Testis (tissue), 5 donors: ENCODE measurements at places on chromosomes 5 and 9.

GRCh38 chr5:19301271-19301670, 686.7 kb downstream of the CDH18 start:
- H3K4me1 ChIP-seq: no peaks in the 10 kb centered on the region
- H3K27ac ChIP-seq: no peak overlapping the region
- H3K4me3 ChIP-seq: no peak overlapping the region
- no peaks in the 10 kb centered on the region for H3K27me3 ChIP-seq
- no peak for DNase-seq
- no peaks in the 10 kb centered on the region for H3K36me3 ChIP-seq

DNA sequence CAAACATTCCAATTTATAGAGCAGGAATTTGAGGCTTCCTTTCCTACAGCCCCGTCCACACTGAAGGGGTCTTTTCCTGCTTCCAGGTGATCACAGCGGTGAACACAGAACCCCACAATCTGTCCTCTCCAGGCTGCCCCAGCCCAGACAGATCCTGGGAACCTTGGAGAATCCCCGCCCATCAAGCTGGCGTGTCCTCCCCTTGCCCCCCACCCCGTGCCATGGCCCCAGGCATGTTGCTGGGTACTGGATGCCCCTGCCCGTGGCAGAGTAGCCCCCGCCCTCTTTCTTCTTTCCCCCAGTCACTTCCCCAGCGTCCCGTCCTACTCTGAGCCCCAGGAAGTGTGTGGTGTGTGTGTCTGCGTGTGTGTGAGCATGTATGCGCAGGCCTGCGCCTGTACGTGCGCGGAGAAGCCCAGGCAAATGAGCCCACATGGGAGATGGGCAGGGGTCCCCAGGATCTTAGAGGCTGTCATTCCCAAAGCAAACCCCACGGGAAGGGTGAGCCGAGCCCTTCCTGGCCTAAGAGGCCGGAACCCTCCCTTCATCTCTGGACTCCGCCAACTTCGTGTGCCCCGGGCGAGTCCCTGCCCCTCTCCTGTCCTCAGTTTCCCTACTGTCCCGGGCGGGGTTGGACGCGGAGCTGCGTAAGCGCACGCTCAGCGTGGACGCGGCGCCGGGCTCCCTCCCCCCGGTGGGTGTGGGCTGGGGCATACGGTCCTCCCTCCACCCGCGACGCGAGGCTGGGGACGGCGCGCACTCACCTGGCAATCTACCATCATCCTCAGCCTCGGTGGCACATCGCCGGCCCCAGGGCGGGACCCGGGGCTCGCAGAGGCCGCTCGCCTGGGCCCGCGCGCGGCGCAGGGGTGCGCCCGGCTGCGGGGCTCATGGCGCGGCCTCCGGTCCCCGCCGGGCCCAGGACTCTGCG, 15.2 kb downstream of the GBGT1 start:
- peak overlapping the region; percentile 63 for H3K4me3 ChIP-seq
- peak overlapping the region; percentile 84 for H3K27ac ChIP-seq
- peaks cover 27% of the 10 kb centered on the region for H3K4me1 ChIP-seq
- H3K27me3 ChIP-seq: no peaks in the 10 kb centered on the region
- no peaks in the 10 kb centered on the region for H3K36me3 ChIP-seq

- no peak overlapping the region for H3K27ac ChIP-seq
- DNase-seq: no peak
- H3K4me1 ChIP-seq: no peaks in the 10 kb centered on the region
- no peak overlapping the region for H3K4me3 ChIP-seq
- H3K36me3 ChIP-seq: no peaks in the 10 kb centered on the region
- H3K27me3 ChIP-seq: no peaks in the 10 kb centered on the region
These were observed 253.4 kb downstream of the NR2F1-AS1 start for GRCh38 chr5:93327605-93328004.

- H3K27me3 ChIP-seq: no peaks in the 10 kb centered on the region
- H3K36me3 ChIP-seq: no peaks in the 10 kb centered on the region
- H3K27ac ChIP-seq: no peak overlapping the region
- H3K4me1 ChIP-seq: peaks cover 3% of the 10 kb centered on the region
- DNase-seq: no peak
These were observed 448.1 kb downstream of the NFIB start for GRCh38 chr9:13865869-13866268.

DNA sequence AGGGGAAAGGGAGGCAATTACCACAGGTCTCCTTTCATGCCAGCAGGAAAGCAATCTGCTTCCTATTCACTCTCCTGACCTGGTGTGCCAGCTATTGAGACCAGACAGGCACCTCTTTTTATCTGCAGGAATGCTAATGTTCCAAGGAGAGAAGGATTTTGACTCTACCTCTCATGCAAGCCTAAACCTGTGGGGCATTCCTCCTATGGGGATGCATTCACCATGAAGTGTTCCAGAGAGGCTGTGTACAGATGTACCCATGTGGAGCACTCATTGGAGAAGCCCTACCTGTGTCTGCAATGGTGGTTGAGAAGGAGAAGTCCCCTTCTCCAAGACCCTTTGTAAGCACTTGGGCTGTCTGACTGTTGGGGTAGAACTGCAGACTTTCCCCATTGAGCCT, 45.4 kb upstream of the EDIL3 start:
- H3K36me3 ChIP-seq: no peaks in the 10 kb centered on the region
- no peaks in the 10 kb centered on the region for H3K27me3 ChIP-seq
- H3K4me1 ChIP-seq: no peaks in the 10 kb centered on the region
- H3K27ac ChIP-seq: no peak overlapping the region

GRCh38 chr9:90088856-90089255, 484.0 kb downstream of the GADD45G start:
- no peaks in the 10 kb centered on the region for H3K4me1 ChIP-seq
- H3K4me3 ChIP-seq: no peak overlapping the region
- H3K27me3 ChIP-seq: no peaks in the 10 kb centered on the region
- H3K36me3 ChIP-seq: no peaks in the 10 kb centered on the region
- H3K27ac ChIP-seq: no peak overlapping the region

- no peak for DNase-seq
- H3K27me3 ChIP-seq: no peaks in the 10 kb centered on the region
- H3K36me3 ChIP-seq: no peaks in the 10 kb centered on the region
- peaks cover 9% of the 10 kb centered on the region for H3K4me1 ChIP-seq
These were observed 51.0 kb downstream of the ADAMTS2 start for GRCh38 chr5:179294131-179294780.

GRCh38 chr5:2746561-2747032, 4.9 kb downstream of the IRX2 start:
- H3K4me3 ChIP-seq: no peak overlapping the region
- no peaks in the 10 kb centered on the region for H3K27me3 ChIP-seq
- no peaks in the 10 kb centered on the region for H3K4me1 ChIP-seq
- DNase-seq: no peak
- no peaks in the 10 kb centered on the region for H3K36me3 ChIP-seq

DNA sequence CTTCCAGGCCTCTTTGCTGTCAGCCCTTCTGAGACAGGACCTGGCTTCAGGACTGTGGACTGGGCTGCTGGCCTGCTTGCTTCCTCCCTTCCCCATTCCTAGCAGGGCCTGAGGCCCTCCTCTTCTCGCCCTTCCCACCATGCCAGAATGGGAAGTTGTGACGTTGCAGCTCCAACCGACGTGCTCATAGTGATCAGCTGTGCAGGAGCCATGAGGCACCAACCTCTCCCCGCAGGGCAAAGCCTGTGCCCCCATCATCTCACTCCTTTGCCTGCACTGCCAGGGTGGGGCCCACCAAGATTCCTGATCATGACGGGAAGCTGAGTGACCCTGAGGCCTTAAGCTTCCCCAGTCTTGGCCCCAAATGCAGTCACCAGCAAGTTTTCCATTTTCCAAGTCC, 45.1 kb upstream of the GARNL3 start:
- no peaks in the 10 kb centered on the region for H3K27me3 ChIP-seq
- DNase-seq: no peak
- H3K4me1 ChIP-seq: peaks cover 9% of the 10 kb centered on the region
- no peaks in the 10 kb centered on the region for H3K36me3 ChIP-seq

DNA sequence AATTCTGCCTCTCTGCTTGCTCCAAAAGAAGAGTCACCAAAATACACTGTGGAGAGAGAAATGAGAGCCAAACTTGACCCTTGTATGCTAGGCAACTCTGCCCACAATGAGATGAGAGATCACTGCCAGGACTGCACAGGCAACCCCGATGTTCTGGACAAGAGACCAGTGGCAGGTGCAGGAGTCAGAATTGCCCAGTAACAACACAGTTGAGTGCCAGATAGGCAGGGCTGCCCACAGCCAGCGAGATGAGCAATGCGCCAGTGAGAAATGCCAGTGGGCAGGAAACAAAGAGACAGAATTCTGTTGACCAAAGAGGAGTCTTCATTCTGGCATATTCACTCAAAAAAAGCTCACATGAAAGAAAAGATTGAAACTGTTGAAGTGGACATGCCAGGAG, 570.7 kb downstream of the CAAP1 start:
- no peak overlapping the region for H3K27ac ChIP-seq
- H3K4me1 ChIP-seq: no peaks in the 10 kb centered on the region
- DNase-seq: no peak
- no peaks in the 10 kb centered on the region for H3K36me3 ChIP-seq

GRCh38 chr9:77798140-77798539, 150.0 kb upstream of the GNA14 start:
- H3K27me3 ChIP-seq: no peaks in the 10 kb centered on the region
- H3K36me3 ChIP-seq: no peaks in the 10 kb centered on the region
- H3K27ac ChIP-seq: no peak overlapping the region
- peaks cover 9% of the 10 kb centered on the region for H3K4me1 ChIP-seq
- H3K4me3 ChIP-seq: no peak overlapping the region

GRCh38 chr5:142758062-142758795, 11.9 kb upstream of the ARHGAP26 start:
- no peak overlapping the region for H3K4me3 ChIP-seq
- no peak for DNase-seq
- no peaks in the 10 kb centered on the region for H3K27me3 ChIP-seq
- peaks cover 7% of the 10 kb centered on the region for H3K4me1 ChIP-seq
- H3K27ac ChIP-seq: no peak overlapping the region

DNA sequence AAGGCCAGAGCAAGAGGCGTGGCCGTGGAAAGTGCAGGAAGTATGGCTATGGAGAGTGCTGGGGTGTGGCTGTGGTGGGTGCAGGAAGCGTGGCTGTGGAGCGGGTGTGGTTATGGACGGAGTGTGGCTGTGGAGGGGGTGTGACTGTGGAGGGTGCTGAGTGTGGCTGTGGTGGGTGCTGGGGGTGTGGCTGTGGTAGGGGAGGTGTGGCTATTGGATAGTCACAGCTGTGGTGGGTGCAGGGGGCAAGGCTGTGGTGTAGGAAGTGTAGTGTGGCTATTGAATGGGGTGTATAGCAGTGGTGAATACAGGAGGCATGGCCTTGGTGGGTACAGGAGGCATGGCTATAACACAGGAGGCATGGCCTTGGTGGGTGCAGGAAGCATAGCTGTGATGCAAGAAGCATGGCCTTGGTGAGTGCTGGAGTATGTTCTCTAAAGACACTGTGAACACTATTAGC, 40.8 kb upstream of the SPATA31C2 start:
- H3K4me1 ChIP-seq: peaks cover 9% of the 10 kb centered on the region
- no peak overlapping the region for H3K27ac ChIP-seq
- H3K36me3 ChIP-seq: no peaks in the 10 kb centered on the region
- H3K27me3 ChIP-seq: no peaks in the 10 kb centered on the region
- no peak overlapping the region for H3K4me3 ChIP-seq

DNA sequence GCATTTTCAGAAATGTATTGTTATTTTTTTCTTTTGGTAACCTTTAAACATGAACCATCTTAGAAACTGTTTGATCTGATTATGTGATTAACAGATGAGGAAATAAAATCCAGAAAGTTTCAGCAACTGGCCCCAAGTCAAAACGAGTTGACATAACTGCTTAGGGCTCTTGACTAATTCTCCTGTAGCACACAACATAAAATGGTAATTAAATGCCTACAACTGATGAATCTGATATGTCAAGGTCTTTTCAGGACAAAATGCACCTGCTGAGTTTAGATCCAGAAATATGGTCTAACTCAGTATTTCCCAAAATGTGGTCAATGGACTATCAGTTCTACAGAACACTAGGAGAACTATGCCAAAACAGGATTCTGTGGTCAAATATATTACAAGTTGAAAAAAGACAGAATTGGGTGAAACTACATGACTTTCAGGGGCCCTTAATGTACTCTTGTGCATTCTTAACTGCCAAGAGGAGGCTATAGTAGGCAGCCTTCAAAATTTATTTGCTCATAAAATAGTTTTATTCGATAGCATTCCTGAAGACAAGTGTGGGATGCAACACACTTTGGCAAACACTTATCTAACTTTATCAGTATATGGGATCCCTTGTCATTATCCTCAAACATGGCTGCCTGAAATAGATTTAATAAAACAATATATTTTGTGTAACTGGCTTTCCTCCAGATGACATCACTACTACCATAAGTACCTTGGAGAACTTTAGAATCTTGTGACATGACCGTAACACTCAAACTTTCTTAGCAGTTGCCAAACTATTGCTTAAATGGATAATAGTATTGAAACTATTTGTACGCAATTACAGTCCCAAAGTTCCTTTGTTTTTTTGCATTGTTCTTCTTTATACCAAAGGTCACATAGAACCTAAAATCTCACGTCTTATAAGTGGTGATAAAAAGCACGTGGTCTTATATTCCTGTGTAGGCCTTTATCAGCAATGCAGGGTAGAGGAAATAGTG, 59.4 kb downstream of the FBN2 start:
- no peak overlapping the region for H3K27ac ChIP-seq
- no peak for DNase-seq
- no peaks in the 10 kb centered on the region for H3K27me3 ChIP-seq
- no peaks in the 10 kb centered on the region for H3K36me3 ChIP-seq
- no peak overlapping the region for H3K4me3 ChIP-seq

- H3K4me3 ChIP-seq: no peak overlapping the region
- H3K36me3 ChIP-seq: no peaks in the 10 kb centered on the region
- no peak for DNase-seq
These were observed 694.5 kb upstream of the RIOK2 start for GRCh38 chr5:97877588-97877987.

DNA sequence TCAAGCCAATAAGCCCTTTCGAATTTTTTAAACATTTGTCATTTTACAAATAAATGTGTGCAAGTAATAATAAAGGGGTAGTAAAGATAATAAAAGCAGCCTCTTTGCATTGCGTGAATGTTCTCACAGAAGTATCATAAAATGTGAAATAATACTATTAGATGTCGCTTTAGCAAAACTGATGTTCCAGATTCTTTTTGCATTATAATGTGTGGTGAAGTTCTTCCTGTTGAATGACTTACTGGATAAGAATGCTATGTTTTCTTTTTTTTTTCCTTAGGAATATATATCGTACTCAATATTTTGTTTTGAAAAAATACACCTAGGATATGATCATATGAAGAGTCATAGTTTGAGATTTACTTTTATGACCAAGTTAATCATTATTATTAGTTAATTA, 85.2 kb upstream of the CDH12 start:
- no peak overlapping the region for H3K4me3 ChIP-seq
- DNase-seq: no peak
- no peaks in the 10 kb centered on the region for H3K4me1 ChIP-seq
- no peaks in the 10 kb centered on the region for H3K36me3 ChIP-seq

DNA sequence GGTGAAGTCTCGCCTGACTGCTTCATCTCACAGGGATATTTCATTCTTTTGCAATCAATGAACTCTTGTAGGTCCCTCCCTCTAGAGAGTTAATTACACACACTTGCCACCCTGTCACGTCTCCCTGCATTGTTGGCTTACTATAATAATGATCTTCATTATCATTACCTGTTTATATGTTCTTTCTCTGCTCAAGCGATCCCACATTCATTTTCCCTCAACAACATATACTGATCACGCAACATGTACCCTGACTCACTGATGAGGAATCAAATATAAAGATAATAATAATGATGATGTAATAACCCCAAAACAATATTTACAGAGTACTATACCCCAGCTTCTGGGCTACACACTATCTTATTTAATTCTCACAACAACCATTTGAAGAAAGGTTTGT, 88.5 kb downstream of the FEM1C start:
- no peaks in the 10 kb centered on the region for H3K36me3 ChIP-seq
- H3K4me1 ChIP-seq: no peaks in the 10 kb centered on the region
- no peak overlapping the region for H3K27ac ChIP-seq
- no peak for DNase-seq

- peak overlapping the region; percentile 25 for H3K27ac ChIP-seq
- no peak overlapping the region for H3K4me3 ChIP-seq
- H3K4me1 ChIP-seq: peaks cover 22% of the 10 kb centered on the region
- no peaks in the 10 kb centered on the region for H3K27me3 ChIP-seq
These were observed 236.3 kb downstream of the ARHGAP26 start for GRCh38 chr5:143006501-143006900.
